ENCODE measurements at places on chromosomes 13 and 19. TPM values are rescaled to one million over a fixed set of nuclear protein-coding genes. Genes with fewer than 3 reads are reported as not detected.

The ZNF701 gene
- 7.2 TPM for polyA plus RNA-seq

The TNPO2 gene
- polyA plus RNA-seq, result 115 TPM

GRCh38 chr19:45049073-45049736, 10.4 kb downstream of the CLASRP start:
- peak overlapping the region; percentile 15 for H3K27ac ChIP-seq
- no peak for DNase-seq
- no peak overlapping the region for H3K4me3 ChIP-seq

DNA sequence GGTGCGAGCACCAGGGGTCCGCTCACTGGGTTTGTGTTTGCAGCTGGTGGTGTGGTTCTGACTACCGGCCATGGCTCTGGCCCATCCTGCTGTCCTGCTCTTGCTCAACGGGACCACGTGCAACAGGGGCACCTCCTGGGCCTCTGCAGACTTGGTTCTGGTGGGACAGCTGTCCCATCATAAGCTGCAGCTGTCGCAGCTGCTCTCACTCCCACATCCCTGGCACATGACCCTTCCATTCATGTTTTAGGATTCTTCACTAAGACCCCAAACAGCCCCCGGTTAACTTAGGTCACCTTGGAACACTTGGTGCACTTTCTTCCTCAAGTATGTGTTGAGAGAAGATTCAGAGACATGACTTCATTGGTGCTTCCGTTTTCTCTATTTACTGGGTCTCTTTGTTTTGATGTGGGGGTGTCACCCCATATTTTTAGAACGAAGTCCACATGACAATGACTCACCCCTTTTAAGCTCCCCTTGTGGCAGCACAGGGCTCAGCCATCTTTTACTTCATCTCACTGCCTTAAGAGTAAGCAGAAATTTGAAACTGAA, 68.4 kb upstream of the ARHGEF7 start:
- H3K36me3 ChIP-seq, result no peaks in the 10 kb centered on the region
- no peaks in the 10 kb centered on the region for H3K27me3 ChIP-seq
- H3K4me1 ChIP-seq, result no peaks in the 10 kb centered on the region
- H3K27ac ChIP-seq, result no peak overlapping the region

GRCh38 chr19:11239377-11240000, at the start of gene ANGPTL8:
Gene ANGPTL8 (plus strand): TSS chr19:11239619. CDS start chr19:11239638, 19 bp downstream.
- no peak within 1 kb of the TSS for H3K27ac ChIP-seq
- no peak within 1 kb of the TSS for H3K4me3 ChIP-seq
- H3K4me1 ChIP-seq, result no peaks in the 10 kb centered on the region
- peaks cover 34% of the 10 kb centered on the region for H3K36me3 ChIP-seq

The PRTN3 gene
- polyA plus RNA-seq, result not detected

DNA sequence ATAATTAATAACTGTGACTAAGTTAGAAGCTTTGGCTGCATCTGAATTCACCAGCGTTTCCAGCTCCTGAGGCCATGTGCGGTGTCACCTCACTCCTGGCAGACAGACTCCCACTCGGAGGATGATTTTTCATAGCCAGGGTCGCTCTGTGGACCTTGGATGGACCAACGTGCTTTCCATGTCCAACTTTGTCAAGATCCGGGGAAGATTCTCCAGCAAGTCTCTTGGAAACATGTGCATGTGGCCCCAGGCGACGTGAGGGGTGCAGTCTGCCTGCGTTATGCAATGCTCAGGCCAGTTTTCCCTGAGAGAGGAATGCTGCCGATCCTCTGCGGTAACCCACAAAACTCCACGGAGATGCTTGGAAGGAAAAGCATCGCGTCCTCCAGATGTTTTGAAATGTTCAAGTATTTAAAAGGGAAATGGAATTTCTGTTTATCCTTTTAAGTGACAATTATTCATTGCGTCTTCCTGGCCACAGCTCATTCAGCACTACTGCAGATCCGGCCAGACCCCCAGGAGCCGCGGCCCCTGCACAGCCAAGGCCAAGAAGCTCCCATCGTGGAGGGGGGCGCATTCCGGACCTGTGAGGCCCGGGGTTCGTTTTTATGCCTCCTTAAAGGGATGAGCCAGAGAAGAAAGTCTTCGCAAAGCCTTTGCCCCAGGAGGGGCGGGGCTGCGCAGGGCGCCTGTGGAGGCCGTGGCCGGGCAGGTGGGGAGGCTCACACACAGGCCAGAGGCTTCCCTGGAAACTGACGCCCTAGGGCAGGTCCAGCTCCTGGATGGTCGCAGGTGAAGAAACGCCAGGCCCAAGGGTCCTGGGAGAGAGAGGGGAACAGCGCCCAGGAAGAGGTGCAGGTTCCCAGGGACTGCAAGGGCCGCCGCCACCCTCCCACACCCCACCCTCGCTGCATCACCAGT, 46.0 kb downstream of the C13orf46 start:
- H3K36me3 ChIP-seq, result no peaks in the 10 kb centered on the region
- peaks cover 28% of the 10 kb centered on the region for H3K27me3 ChIP-seq
- peak; percentile 74 for DNase-seq
- no peak overlapping the region for H3K4me3 ChIP-seq

All from keratinocyte (primary cell).